ENCODE measurements at places on chromosomes 3 and 15.

GRCh38 chr3:107325446-107325845, 51.8 kb upstream of the CCDC54 start:
- no peak for DNase-seq

DNA sequence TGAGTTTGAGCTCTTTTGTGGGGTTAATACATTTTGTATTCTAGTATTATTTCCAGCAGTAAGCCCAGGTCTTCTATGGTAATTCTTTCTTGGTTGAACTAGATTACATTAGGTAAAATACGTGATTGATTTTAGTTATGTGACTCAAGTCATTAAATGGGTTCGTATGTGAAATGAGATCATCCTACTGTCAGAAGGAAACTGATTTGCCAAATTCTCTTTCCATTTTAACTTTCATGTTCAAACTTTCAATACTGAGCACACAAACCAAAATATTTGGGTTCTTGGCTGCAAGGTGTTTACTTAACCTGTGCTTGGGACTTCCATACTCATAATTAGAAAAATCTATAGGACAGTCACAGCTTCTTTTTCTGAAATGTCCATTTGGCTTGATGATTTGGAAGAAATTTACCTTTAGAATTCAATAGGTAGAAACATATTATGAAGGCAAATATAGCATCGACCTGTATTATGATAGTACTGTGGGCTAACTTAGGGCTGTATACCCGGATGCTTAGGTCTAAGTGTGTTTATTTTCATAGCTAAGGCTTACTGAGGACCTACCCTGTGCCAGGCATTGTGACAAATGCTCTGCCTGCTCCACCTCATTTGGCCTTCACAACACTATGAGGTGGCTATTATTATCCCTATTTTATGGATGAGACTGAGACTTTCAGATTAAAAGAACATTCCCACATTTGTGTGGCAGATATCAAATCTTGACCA, 631.8 kb upstream of the GRM7 start:
- DNase-seq: no peak

- DNase-seq: no peak
These were observed 31.8 kb downstream of the SLC7A14 start for GRCh38 chr3:170553788-170554757.

DNA sequence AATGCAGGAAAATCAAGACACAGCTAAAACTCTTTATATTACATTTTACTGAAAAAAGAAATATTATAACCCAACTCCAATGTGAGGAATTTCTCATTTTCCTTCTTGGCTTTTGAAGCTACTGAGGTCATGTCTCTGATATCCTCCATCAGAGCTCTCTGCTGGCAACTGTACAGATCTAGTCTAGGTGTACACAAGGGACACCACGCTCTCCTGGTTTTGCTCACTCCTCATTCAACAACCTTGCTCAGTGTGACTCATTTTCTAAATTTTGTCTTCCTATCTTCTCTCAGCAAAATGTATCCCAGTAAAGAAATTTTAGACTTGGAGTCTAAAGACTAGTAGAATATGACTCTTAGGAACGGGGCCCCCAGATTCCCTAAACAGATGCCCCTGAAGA, 144.3 kb downstream of the KCNMB2 start:
- DNase-seq: no peak

DNA sequence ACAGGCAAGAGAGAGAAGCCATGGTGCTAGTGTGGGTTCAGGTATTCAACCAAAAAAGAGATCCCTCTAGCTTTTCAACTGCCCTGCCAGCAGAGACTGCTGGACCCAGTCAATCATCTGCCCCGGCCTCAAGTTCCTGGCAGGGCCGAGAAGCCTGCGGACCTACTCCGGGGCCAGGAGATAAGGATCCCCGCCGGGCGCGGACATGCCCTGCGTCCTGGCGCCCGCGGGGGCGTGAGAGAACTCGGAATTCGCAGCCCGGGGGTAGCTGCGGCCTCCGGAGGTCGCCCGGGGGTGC, 821 bp upstream of the MAGI1 start:
- DNase-seq: peak; percentile 29

DNA sequence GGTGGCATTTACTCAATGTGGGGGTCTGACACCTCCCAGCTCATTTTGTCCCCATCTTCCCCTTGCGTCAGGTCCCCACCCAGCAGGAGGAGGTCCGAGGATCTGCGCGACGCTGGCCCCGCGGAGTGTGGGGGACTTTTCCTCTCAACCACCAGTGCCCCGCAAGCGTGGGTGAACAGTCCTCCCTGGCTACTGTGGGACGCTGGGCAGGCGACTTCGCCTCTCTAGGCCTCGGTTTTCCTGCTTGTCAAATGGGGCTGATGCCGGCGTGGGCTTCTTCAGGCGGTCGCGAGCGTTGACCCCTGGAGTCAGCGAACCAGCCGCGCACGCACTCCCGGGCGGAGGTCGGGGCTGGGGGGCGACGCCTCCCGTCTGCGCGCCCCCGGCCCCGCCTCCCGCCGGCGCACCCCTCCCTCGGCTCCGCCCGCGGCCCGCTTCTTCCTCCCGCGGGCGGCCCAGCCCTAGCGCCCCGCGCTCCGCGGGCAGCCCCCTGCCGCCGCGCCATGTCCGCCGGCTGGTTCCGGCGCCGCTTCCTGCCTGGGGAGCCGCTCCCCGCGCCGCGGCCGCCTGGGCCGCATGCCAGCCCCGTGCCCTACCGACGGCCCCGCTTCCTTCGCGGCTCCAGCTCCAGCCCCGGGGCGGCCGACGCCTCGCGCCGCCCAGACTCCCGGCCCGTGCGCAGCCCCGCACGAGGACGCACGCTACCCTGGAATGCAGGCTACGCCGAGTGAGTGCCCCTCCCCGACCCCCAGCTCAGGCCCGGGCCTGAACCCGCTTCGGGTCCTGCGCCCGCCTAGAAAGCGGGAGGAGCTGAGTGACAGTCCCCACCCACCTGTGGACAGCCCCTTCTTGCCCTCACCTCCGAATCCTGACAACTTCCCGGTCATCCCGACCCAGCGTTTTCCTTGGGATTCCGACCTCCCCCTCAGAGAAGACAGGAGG, at the start of gene PPM1M:
PPM1M (plus strand) TSS at position 438 of the 942 bp plus-strand sequence; CDS start at position 504, 66 bp downstream.
- no peak for DNase-seq
